Activated T-helper 2 cell treated with anti-CD3 and anti-CD28 coated beads, Interferon-gamma antibody, Interleukin-2, Interleukin-4, amounts not matched to agents 10 μg/mL and 5 μg/mL and 100 μg/mL, durations not matched to agents 14 hours and 24 hours and 36 hours (primary cell): ENCODE measurements at places on chromosomes 1 and 21. TPM values are rescaled to one million over a fixed set of nuclear protein-coding genes. Genes with fewer than 3 reads are reported as not detected.

The PGLYRP4 gene
- not detected in 2 replicates for total RNA-seq

GRCh38 chr1:16167331-16168143 lies 11.7 kb upstream of the EPHA2 start:
- H3K27me3 ChIP-seq, result peaks cover 37% of the 10 kb centered on the region
- H3K27ac ChIP-seq, result no peak overlapping the region

DNA sequence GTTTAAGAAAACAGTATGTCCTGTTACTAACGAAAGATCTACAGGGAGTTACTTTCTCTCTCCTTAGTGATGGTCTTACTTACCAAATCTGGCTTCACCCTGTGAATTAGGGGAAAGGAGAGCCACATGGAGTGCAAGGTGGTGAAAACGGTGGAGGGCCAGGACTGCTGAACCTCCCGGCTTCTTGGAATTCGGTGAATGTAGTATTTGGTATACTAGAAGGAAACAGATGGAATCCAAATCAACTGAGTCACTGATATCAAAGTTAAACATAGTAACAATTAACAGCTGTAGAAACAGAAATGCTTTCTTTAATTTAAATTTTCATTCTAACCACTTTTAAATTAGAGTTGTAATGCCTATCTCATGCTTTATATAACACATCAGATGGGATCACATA lies 45.7 kb downstream of the ALG14 start:
- DNase-seq, result no peak
- no peaks in the 10 kb centered on the region for H3K36me3 ChIP-seq
- no peaks in the 10 kb centered on the region for H3K27me3 ChIP-seq
- H3K27ac ChIP-seq, result no peak overlapping the region
- no peaks in the 10 kb centered on the region for H3K4me1 ChIP-seq

DNA sequence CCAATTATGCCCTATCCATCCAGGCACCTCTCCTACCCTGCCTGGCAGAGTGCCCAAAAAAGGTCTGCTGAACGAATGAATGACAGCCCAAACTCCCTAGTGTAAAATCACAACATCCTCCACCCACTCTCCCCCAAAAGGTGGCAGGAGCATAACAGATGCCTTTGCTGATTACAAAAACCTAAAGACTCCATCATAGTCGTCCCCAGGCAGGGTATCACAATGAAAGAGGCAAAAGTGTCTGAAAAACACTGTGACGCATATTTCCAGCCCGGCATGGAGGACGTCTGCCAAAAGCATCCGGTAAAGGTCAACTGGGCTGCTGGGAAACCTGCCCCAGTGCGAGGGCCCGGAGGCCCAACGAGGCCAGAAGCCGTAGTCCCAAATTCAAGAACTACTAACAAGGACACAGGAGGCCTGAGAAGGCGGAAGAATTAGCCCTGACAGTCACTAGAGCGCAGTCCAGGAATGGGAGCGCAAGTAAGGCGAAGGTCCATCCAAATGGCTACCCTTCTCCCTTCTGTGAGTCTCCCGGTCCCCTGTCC lies 576 bp downstream of the SMIM12 start:
- H3K4me3 ChIP-seq, result peak overlapping the region; percentile 98
- peak overlapping the region; percentile 97 for H3K27ac ChIP-seq
- peaks cover 24% of the 10 kb centered on the region for H3K36me3 ChIP-seq

- H3K4me3 ChIP-seq, result no peak overlapping the region
- no peaks in the 10 kb centered on the region for H3K36me3 ChIP-seq
- no peak for DNase-seq
- H3K27me3 ChIP-seq, result peaks cover 32% of the 10 kb centered on the region
Measured at GRCh38 chr1:182428043-182428442, 21.9 kb upstream of the RGSL1 start.

The LEFTY1 gene
- total RNA-seq, result not detected in 2 replicates

- no peaks in the 10 kb centered on the region for H3K27me3 ChIP-seq
- H3K36me3 ChIP-seq, result no peaks in the 10 kb centered on the region
- no peaks in the 10 kb centered on the region for H3K4me1 ChIP-seq
- H3K27ac ChIP-seq, result no peak overlapping the region
- no peak overlapping the region for H3K4me3 ChIP-seq
Measured at GRCh38 chr1:4124631-4125145, 224.6 kb upstream of the C1orf174 start.

GRCh38 chr1:109040989-109041620 lies 797 bp downstream of the WDR47 start:
- no peaks in the 10 kb centered on the region for H3K36me3 ChIP-seq
- no peak for DNase-seq
- peak overlapping the region; percentile 39 for H3K27ac ChIP-seq
- peaks cover 8% of the 10 kb centered on the region for H3K4me1 ChIP-seq
- H3K27me3 ChIP-seq, result peaks cover 4% of the 10 kb centered on the region
- peak overlapping the region; percentile 89 for H3K4me3 ChIP-seq

- H3K4me1 ChIP-seq, result no peaks in the 10 kb centered on the region
- H3K4me3 ChIP-seq, result no peak overlapping the region
- no peaks in the 10 kb centered on the region for H3K27me3 ChIP-seq
- H3K36me3 ChIP-seq, result no peaks in the 10 kb centered on the region
- no peak for DNase-seq
- no peak overlapping the region for H3K27ac ChIP-seq
Measured at GRCh38 chr1:102002057-102002456, 5.3 kb upstream of the OLFM3 start.

The CRYBG2 gene
- 0.32 and 0.98 TPM in 2 replicates for total RNA-seq

- H3K4me3 ChIP-seq, result no peak overlapping the region
- peaks cover 3% of the 10 kb centered on the region for H3K36me3 ChIP-seq
- peaks cover 2% of the 10 kb centered on the region for H3K4me1 ChIP-seq
Measured at GRCh38 chr1:1626207-1627141, 5.5 kb upstream of the MMP23B start.

The SIM2 gene
- total RNA-seq, result 0.18 and 0.21 TPM in 2 replicates

The NPHP4 gene
- 19.0 and 20.2 TPM in 2 replicates for total RNA-seq

DNA sequence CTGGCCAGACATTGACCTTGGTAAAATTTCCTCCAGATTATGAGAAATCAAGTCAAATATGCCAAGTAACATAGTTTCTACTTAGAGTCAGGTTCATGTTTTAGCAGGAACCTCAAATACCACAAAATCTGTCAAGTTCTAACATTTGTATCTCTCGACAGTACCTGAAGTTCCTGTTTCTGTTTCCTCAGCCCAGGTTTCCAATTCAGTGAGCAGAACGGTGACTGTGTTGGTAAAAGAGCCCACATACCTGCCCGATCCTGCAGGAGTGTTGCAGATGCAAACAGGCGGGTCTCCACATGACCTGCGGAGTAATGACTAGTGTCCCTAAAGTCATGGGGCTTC lies 57.9 kb upstream of the LGALS8 start:
- peaks cover 4% of the 10 kb centered on the region for H3K27me3 ChIP-seq
- no peak overlapping the region for H3K27ac ChIP-seq
- DNase-seq, result no peak

DNA sequence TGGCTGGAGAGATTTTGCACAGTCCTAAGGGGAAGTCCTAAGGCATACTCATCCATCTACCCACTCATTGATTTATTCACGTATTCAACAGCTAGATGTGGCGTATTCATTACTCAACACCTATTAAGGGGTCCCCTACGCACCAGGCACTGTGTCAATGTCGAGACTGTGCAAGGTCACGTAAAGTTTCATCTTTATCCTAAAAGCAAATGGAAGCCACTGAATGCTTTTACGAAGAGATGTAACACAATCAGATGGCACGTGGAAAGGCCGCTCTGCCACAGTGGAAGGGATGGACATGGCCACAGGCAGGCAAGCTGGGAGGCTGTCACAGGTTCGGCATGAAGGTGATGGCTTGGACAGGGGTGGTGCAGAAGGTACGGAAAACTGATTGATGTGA lies 66.3 kb upstream of the ZBTB18 start:
- no peak overlapping the region for H3K27ac ChIP-seq
- no peak overlapping the region for H3K4me3 ChIP-seq
- no peaks in the 10 kb centered on the region for H3K36me3 ChIP-seq
- no peaks in the 10 kb centered on the region for H3K4me1 ChIP-seq
- DNase-seq, result no peak

DNA sequence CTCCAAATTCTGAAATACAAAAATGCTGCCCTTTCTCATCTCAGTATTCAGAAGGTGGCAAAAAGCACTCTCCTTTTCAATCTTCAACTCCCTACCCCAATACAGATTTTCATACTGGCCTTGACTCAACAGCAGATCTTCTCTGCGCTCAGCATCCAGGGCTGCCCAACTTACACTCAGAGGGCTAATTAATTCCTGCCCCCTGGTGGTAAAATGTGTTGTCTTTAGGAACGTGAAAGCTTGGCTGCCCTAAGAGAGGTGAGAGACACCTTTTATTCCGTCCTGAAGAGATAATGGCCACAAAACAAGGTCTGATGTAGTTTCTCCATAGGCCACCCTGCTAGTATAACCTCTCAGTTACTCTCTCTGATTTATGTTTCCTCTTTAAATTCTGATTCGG lies 25.0 kb downstream of the KRTAP24-1 start:
- H3K27me3 ChIP-seq, result no peaks in the 10 kb centered on the region
- H3K4me1 ChIP-seq, result no peaks in the 10 kb centered on the region
- H3K27ac ChIP-seq, result no peak overlapping the region

- H3K4me1 ChIP-seq, result no peaks in the 10 kb centered on the region
- no peak overlapping the region for H3K4me3 ChIP-seq
- no peak overlapping the region for H3K27ac ChIP-seq
- no peak for DNase-seq
- H3K36me3 ChIP-seq, result no peaks in the 10 kb centered on the region
Measured at GRCh38 chr1:176876966-176877515, 287.5 kb downstream of the ASTN1 start.

DNA sequence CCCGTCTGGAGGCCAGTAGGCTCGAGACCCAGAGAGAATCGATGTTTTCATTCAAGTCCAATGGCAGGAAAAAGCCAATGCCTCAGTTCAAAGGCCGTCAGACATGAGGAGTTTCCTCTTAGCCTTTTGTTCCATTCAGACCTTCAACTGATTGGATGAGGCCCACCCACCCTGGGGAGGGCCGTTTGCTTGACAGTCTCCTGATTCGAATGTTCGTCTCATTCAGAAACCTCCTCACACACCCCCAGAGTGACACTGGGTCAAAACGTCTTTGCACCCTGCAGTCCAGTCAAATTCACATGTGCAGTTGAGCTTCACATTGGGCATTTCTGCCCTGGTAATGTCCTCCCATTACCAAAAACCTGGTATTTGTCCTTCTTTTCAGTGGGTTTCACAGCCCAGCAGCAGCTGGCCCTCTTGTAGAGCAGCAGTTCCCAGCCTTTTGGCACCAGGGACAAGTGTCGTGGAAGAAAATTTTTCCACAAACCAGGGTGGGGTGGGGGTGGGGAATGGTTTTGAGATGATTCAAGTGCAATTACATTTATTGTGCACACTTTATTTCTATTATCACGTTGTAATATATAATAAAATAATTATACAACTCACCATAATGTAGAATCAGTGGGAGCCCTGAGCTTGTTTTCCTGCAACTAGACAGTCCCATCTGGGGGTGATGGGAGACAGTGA lies 40.1 kb downstream of the RSPH1 start:
- H3K4me1 ChIP-seq, result peaks cover 32% of the 10 kb centered on the region
- no peak overlapping the region for H3K4me3 ChIP-seq
- H3K36me3 ChIP-seq, result no peaks in the 10 kb centered on the region
- DNase-seq, result no peak
- H3K27me3 ChIP-seq, result no peaks in the 10 kb centered on the region
- H3K27ac ChIP-seq, result no peak overlapping the region

DNA sequence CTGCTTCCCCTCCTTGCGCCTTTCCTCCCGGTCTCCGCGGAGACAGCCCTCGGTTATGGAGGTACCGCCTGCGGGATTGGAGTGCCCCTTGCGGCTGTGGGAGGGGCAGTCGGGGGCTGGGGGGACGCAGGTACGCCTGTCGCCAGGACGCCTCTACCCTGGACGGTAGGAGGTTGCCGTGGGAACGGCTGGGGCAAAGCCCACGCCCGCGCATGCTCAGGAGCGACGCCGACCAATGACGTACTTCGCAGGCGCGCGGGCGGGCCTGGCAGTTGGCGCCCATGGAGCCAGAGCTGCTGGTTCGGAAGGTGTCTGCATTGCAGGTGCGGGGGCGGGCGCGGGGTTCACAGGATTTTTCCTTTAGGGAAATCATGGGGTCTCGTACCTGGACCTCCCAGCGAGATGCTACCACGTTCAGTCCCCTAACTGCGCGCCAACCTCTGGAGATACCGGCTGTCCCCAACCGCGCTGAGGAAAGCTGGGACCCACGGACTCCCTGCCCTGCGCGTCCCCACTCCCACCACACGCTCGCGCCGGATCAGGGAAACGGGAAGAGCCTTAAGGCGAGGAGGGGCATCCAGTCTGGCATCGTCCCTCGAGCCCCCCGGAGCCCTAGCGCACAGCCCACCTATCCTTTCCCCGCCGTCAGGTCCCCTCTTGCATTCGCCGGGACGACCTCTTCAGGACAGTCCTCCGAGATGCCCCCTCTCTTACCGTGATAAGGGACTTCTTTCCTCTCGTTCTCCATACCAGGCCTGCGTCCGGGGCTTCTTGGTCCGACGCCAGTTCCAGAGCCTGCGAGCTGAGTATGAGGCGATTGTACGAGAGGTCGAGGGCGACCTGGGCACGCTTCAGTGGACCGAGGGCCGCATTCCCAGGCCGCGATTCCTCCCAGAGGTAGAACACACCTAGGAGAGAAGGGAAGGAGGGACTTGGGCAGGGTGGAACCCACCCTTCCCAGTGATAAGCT lies at the start of gene IQCC:
TSS of gene IQCC (plus strand) at position 271 of the 970 bp plus-strand sequence. CDS start at position 282, 11 bp downstream.
- peaks cover 28% of the 10 kb centered on the region for H3K4me1 ChIP-seq
- peak within 1 kb of the TSS; percentile 83 for H3K27ac ChIP-seq
- H3K36me3 ChIP-seq, result peaks cover 37% of the 10 kb centered on the region
- no peaks in the 10 kb centered on the region for H3K27me3 ChIP-seq
- H3K4me3 ChIP-seq, result peak within 1 kb of the TSS; percentile 87

The AADACL4 gene
- not detected in 2 replicates for total RNA-seq

The TEKT2 gene
- total RNA-seq, result 0.18 and 0.21 TPM in 2 replicates

GRCh38 chr21:36807422-36807928 lies 108.6 kb downstream of the SIM2 start:
- H3K4me1 ChIP-seq, result no peaks in the 10 kb centered on the region
- H3K27me3 ChIP-seq, result no peaks in the 10 kb centered on the region
- no peak for DNase-seq
- H3K4me3 ChIP-seq, result no peak overlapping the region
- H3K27ac ChIP-seq, result no peak overlapping the region

The VSIG8 gene
- total RNA-seq, result not detected in 2 replicates

DNA sequence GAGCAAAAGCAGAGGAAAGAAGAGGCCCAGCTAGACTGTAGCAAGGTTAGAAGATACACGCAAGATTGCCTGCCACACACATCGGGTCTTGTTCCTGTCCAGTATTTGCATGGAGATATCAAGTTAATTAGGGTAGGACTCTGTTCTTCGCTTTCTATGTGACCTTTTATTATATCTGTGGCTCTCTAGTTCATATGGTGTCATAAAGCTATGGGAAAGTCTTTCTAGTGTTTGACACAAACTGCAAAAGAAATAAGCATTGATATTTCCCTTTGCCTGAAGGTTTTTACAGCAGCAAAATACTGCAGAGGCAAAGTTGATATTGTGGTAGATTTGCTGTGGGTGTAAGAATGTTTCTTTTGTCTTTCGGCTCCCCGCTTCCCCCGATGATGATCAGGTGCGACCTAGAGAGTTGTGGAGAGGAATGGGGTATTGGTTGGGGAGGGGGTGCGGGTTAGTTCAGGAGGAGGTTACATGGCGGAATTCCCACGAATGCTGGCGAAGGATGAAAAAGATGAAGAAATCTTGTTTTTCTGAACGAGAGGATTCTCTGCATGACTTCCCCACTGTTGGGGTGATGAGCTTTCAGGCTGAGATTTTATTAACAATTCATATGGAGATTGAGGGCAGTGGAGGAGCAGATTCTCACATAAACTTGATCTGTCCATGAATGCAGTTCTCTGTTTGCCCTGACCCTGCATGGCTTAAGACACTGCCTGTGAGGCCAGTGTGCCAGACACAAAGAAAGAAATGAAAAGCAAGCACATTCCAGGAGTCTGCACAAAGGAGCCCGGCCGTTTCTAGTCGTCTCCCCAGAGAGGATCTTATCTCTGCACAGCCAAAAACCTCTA lies 550.2 kb downstream of the USP25 start:
- no peak overlapping the region for H3K27ac ChIP-seq
- no peak overlapping the region for H3K4me3 ChIP-seq
- no peaks in the 10 kb centered on the region for H3K27me3 ChIP-seq
- DNase-seq, result no peak
